Activated CD4-positive, alpha-beta T cell treated with anti-CD3 and anti-CD28 coated beads, Interleukin-2, amount 50 U/mL, for 4 hours (primary cell): ENCODE measurements at places on chromosomes 6 and 20.

DNA sequence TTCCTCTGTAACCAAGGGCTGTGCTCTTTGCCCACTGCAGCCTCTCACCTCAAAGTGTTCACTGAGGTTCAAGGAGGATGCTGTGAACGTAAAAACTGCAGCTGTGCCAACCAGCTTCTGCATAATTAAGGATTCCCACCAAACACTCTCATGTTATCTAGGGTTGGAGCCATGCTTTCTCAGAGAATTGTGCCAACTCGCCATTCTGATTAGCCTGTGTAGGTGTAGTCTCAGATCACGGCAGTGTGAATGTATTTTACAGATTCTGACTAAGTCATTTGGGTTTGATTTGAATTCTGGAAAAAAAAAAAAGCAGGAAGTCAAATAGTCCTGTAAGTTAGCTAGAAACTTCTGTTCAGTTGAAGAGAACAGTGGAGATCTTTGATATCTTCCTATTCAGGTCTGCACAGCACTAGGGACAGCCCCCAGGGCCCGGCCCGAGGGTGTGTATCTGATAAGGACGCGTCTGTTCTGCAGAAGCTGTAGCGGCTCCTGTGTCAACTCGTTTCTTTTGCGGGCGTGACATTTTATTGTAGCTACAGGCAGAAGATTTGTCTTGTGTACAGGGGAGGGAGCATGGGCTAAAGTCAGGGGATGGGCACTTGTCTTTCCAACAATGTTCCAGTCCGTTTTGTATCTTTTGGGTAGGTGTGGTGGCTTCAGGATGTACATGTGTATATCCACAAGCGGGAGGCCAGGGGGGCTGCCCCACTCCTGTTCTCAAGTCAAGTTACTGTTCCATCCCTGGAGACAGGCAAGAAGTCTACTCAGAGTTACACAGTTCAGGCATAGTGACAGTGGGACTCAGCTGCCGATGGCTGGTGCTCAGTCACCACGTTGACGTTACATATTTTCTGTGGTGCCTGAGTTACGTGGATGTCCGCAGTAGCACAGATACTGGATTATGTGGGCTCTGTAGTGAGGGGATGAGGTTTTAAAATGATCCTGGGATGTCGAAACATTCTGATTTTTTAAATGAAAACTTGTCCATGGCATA lies 12.4 kb downstream of the IRF4 start:
- DNase-seq: no peak

GRCh38 chr20:10282979-10283456 lies 64.4 kb downstream of the SNAP25 start:
- DNase-seq: no peak

DNA sequence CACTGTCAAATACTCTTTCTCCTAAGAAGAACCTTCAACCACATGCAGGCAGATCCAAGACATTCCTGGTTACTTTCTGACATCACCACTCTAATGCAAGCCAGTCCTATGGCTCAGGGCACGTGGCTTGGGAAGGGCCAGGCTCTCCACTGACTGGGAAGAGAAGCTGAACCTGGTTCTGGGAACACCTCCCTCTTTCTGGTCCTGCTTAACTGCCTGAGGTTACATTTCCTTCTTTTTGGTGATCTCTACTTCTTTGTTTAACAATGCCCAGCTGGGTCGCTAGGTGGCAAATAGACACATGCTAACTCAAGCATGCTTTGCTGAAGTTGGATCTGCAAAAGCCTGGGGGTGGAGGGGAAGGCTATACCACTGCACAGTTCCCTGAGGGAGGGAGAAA lies 249.8 kb downstream of the GMDS start:
- DNase-seq: no peak

DNA sequence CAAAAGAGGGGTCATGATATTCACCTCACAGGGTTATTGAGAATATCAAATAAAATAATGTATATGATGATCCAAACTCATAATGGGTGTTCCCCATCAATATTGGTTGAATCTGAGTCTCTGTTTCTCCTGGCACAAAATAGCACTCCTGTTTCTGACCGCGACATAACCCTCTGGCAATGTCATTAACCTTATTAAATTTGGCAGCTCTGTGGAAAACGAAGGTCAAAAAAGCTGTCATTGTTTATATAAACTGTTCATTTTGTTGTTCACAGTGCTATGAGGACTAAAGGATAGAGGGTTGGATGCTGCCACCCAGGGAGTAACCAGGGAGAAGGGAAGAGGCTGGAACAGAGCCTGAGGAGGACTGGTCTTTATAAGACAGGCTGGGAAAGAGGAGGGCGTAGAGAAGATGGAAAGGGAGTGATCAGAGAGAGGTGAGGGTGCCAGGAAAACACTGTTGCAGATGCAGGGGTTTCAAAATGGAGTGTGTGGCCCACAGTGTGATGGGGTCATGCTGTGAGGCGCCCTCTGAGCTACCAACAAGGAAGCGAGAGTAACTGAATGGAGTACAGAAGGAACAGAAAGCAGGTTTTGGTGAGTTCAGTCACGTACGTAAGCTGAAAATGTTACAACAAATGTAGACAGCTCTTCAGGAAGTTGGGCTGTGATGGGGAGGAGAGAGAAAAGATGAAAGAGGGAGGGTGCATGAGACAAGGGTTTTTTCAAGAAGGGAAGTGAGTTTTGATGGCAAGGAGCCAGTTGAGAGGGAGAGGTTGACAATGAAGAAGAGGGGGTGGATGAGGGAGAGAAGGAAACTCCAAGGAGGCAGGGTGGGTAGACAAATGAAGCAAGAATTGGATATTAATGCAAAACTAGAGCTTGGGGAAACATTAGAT lies 251.6 kb upstream of the TAB2 start:
- no peak for DNase-seq

- DNase-seq: peak; percentile 50
Observed at GRCh38 chr6:125780540-125781313, 10.0 kb upstream of the NCOA7 start.

DNA sequence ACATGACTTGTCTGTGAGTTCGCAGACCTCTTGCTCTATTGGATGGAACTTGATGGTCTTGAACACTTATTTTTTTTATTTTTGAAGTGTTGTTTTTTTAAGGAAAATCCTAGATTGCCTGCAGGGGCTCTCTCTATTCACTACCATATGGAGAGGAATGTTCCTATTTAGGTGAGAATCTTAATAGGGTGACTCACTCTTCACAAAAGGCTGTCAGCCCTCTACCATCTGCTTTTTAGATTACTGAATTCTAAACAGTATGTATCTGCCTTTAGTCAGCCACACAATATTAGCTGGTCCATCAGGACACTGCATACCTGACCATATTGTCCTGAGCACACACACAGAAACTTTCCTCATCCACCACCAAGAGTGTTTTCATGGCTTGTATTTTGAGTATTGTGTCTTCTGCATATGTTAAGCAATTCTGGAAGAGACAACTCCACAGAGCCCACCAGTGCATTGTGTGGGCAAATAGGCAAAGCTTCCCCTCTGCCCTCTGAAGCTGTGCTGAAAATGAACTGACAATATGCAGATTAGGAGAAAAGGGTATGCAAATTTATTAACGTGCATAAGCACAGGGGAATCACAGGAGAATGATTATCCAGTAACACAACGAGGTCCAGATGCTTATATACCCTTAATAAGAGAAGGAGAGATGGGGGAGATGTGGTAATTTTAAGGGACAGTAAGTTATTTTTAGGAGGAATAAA lies 6.6 kb upstream of the BTBD9 start:
- DNase-seq: no peak

DNA sequence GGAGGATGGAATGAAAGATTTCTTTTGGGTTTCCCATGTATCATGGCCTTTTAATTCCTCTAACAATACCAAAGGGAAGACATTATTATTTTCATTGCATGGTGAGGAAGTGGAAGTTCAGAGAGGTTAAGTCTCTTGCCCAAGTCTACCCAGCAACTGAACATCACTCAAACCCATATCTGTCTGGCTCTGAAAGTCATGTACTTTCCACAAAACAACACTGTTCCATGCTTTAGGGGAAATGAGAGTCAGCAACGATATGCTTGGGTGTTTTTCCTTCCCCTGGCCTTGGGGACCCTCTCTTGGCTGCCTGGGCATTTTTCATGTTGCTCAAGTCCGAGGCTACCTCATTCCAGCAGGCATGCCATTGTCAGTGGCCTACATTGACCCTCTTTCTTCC lies 118.8 kb downstream of the ADTRP start:
- DNase-seq: no peak

- DNase-seq: no peak
Observed at GRCh38 chr6:11208267-11208666, 24.2 kb downstream of the NEDD9 start.

DNA sequence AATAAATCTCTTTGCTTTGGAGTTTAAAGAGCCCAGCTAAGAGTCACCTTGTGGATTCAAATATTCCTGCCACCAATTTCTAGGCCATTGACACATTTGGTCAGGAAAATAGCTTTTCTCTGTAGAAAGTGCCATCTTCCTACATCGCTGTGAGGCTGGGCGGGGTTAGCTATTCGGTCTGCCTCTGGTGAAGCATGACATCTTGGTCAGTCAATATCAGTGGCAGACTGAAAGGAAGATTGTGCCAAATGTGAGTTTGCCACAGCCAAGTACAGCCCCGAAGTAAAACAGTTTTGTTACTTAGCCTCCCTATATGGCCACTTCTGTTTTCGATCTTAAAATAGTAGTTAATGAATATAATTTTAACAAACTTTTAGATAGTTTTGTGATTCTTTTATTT lies 65.5 kb upstream of the FABP7 start:
- DNase-seq: no peak

DNA sequence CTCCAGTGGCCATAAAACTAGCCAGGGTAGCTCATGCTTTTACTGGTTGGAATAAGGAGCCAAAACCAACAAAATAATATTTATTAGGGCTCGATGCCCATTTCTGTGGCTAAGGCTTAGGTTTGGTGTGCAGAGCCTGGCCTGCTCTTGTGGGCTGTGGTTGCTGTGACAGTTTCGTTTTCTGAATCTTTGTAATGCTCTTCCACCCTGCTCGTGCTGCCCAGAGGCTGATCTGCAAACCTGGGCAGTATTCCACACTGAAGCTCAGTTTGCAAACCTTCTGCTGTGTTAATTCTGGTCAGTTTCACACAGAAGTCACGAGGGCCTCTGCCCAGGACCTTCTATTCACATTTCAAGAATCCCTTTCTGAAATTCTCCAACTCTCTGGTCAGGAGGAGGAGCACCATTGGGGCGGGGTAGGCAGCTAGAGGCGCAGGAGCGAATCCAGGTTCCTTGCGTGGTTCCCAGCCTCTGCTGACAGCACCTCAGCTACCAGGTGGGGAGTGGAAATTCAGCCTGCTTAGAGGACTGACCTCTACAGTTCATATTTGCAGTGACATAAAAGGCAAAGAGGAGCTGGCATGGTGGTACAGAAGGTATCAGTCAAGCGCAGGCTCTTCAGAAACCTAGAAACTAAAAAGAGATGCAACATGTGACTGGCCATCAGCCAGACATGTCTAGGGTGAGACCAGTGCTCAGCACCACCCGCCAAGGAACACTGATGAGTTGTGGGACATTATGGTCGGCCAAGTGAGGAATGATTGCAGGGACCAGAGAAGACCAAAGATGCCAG lies 14.3 kb upstream of the C20orf144 start:
- DNase-seq: no peak

DNA sequence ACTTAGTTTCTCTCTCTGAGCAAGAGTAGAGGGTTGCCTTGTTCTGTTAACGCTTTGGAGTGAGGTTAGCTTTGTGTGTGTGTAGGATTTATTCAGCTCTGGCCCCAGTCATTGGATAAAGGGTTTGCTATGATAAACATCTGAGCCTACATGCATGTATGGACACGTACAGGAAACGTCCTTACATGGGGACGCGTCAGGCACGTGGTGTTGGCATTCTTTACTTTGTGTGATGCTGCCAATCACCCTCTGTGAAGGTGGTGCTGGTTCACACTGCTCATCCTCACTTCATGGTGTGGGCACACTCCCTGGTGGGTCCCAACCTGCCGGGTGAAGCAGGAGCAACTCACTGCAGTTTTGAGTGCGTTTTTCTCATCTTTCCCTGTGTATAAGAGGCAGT lies 53.4 kb upstream of the CD93 start:
- DNase-seq: no peak

GRCh38 chr6:52325695-52326471 lies 36.1 kb upstream of the PAQR8 start:
- no peak for DNase-seq

- DNase-seq: no peak
Observed at GRCh38 chr6:99378636-99379035, 15.4 kb downstream of the COQ3 start.

DNA sequence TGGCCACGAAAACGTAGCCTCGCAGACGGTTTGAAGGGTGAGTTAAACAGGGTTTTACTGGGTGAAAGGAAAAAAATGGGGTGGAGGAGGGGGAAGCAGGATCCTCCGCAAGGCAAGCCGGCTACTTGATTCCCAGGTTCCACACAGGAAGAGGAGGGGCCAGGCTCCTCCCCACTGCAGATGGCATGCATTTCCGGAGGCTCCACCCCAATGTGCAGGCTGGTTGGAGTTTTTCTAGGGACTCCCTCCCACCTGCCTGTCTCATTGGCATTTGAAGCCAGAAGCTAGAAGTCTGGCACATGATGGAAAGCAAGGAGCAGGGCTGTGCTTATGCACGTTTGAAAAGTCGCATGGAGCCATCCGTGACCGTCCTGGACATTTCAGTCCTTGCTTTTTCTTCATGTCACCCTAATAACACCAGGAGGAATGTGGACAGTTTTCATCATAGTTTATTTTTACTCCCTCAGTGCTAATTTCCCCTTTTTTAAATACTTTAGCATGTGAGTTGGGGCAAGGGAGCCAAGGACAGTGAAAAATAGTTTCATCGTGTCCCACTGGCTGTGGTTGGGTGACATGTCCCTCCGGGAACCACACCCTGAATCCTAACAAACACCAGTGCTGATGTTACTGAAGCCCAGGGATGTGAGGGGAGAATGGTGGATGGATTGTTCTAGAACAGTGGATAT lies 100.1 kb upstream of the INSM1 start:
- DNase-seq: no peak

DNA sequence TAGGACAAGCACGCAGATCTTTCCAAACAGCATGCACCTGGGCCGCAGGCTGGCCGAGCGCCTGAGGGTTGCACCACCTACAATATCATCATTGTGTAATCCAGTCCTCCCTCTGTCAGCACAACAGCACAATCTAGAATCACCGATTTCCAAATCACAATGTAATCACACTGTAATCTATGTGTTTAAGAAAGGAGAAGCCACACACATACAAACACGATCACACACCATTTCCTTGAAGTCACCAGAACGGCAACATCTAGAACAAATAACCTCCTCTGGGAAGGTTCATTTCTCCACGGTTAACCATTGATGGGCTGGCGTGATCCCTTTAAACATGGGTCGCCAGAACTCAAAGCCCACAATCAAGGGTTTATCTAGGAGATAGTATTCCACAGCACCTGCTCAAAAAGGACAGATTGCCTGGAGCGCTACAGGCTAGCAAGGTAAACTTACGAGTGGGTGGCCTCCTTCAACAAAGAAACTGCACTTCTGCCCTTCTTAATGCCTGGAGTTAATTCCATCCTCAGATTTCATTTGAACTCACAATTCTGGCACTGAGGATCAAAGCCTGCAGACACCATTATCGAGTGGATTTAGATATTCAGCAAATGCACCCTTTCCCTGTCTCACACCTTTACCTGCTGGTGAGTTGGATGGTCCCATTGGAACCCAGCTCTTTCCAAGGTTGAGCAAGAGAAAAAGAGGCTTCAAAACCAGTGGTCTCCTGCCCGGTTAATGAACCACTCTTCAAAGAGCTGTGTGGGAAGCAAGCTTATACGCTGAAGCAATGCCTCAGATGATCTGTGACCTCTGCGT lies 83.8 kb upstream of the FOXQ1 start:
- no peak for DNase-seq
